Kidney epithelial cell (primary cell): ENCODE measurements at places on chromosomes 11 and 22. TPM values are rescaled to one million over a fixed set of nuclear protein-coding genes. Genes with fewer than 3 reads are reported as not detected.
A peak's percentile ranks its signal among the peaks of the same experiment; 100 is the strongest.

DNA sequence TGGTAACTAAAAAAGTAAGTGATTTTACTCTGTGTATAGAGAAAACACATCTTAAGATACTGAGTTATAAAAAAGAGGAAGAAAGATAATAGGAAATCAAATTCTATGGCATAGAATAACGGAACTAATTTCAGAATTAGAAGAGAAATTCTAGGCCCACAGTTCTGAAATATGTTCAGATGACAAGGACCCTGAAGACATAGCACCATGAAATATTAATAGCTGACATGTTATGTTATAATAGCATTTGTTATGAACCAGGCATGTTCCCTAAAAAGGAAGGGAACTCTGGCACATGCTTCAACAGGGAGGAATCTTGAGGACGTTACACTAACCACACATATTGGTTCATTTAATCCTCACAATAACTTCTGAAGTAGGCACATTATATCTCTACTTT lies 32.7 kb downstream of the PRDM10 start:
- DNase-seq = no peak

Gene DDX10
- total RNA-seq = 24.5 and 29.0 TPM in 2 replicates

DNA sequence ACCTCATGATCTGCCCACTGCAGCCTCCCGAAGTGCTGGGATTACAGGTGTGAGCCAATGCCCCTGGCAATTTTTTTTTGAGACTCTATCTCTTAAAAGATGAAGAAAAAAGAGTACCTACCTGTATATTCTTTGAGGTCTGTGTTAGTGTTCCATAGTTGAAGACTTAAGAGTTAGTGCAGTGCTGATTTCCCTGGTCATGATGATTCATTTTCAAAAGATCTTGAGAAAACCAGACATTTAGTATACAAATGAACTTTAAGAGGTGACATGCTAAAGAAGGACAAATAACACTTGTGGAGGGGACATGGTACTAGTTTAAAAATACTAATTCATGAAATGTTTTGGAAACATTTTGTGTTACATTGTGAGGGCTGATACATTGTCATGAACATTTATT lies 17.7 kb downstream of the CBL start:
- DNase-seq = peak; percentile 5

DNA sequence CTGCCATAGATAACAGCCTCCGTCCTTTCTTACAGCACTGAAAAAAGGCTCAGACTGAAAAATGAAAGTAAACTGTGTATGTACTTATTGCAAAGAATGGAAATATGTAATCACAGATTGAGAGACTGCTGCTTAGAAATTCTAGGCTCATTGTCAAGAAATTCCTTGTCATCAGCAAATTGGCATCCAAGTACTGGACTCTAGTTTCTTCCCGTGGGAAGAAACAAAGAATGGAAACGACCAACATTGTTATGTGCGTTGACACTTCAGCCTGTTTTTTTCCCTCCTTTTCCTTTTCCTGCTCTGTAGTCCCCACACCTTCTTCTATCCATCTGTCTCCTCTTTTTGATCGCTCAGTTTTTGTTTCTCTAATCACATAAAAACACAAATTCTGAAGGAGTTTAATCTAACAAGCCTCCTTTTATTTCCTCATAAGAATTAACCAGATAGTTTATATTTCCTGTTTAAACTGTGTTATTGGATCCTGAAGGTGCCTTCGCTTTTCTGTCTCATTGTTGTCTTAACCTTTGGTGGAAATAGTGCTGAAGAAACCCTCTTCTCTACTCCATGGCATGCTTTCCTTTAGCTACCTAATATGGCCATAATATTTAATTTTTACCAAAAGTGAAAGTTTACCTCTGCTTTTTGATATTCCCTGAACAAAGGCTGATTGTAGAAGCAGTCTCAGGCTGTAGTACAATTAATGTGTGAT lies 20.0 kb upstream of the CASP12 start:
- no peak for DNase-seq

- DNase-seq = no peak
Measured at GRCh38 chr11:130858215-130858614, 58.1 kb downstream of the SNX19 start.

- no peak for DNase-seq
Measured at GRCh38 chr11:70033711-70034070, 44.4 kb upstream of the ANO1 start.

GRCh38 chr11:35558513-35558912 lies 33.1 kb upstream of the PAMR1 start:
- no peak for DNase-seq

GRCh38 chr22:44382116-44383038 lies 69.6 kb upstream of the SHISAL1 start:
- DNase-seq = no peak

GRCh38 chr11:8386134-8386864 lies 122.6 kb upstream of the LMO1 start:
- DNase-seq = no peak

GRCh38 chr22:30386960-30387827 lies at the start of gene RNF215:
Gene RNF215, minus strand, starts transcription at chr22:30387411. Its CDS starts 98 bp downstream, at chr22:30387313.
- DNase-seq = no peak

GRCh38 chr11:116928845-116929244 lies 91.4 kb upstream of the APOA1 start:
- no peak for DNase-seq

DNA sequence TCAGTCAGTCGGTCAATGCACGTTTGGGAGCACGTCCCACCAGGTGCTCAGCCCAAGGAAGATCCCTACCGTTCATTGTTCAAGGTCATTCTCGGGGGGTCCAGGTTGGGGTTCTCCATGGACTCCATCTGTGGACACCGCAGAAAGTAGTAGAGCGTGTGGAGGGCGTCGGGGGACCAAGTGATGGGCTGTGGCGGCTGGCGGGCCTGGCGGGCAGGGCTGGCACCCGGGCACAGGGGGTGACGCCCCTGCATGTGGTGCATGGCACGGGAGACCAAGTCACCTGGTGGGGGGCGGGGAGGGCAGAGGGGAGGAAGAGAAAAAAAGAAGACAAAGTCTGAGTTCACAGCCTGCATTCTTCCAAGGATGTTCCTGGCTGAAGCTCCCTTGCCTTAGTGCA lies 91.8 kb downstream of the NAT10 start:
- DNase-seq = no peak

DNA sequence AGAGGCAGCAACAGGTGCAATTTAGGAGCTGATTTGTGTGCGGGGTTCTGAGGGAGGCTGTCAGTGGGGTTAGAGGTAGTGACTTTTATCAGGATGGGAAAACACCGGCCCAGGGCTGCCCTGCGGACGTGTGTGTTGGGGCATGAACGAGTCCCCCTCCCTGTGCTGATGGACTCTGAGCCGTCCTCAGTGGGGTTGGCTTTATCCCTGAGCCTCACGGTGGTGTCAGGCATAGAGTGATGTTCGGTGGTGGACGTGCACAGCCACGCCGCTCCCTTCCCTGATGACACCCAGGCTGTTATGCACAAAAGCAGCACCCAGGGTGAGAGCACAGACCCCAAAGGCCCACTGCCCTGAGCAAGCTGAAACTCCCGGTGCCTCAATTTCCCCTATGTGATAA lies 809.1 kb downstream of the BRD1 start:
- DNase-seq = no peak

DNA sequence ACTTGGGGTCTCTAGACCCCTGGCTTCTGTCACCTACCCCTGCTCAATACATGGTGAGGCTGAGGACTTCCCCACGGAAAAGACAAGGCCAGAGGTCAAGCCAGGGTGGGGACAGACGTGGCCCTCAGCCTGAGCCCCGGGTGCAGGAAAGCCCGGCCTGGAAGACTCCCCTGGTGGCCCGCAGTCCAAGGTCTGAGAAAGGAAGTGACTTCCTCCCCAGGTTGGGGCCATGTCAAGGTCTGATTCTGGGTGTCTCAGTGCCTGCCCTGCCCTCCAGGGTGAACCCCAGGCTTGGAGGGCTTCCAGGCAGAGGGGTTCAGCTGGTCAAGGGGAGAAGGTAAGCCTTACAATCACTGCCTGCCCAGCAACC lies 3.9 kb downstream of the CTSD start:
- no peak for DNase-seq

- DNase-seq = no peak
Measured at GRCh38 chr11:12770966-12771597, 96.9 kb downstream of the TEAD1 start.

DNA sequence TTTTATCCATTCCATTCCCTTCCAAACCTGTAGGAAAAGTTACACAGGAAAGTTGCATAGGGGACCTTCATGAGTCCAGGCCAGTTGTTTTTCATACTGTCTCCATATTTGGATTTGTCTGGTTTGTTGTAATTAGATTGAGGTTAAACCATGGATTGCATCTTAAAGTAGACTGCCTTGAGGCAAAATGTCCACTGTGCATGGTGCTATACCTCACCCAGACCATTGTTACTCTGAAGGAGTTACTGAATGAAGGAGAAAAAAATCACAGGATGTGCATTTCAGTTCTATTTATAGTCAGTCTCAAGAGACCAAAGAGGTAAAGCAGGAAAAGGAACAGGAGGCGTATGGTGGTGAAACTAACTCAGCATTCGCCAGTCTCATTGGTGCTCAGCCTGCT lies 29.6 kb upstream of the L3MBTL2 start:
- DNase-seq = no peak

Gene CRYBB3
- total RNA-seq = 0.82 TPM in 1 of 2 replicates, not detected in the other

DNA sequence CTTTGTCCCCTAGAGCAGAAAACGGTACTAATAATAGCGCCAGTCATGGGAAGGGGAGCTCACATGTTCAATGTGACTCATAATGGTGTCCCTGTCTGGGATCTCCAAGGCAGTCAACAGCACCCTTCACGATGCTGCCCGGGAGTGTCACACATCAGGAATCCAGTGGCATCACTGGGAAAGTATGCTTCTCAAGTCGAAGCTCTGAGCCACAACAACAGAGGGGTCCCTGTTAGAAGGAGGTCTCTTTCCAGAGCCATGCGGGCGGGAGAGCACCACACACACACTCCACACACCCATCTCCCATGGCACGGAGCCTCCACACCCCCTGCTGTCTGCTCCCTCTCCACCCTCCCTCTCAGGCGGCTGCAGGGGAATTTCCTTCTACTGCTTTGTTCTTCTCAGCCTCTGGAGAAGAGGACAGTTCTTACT lies 119.7 kb downstream of the ETS1 start:
- peak; percentile 100 for DNase-seq

GRCh38 chr11:134079317-134079716 lies 10.4 kb downstream of the JAM3 start:
- no peak for DNase-seq

Gene TRIM6
- 3.4 and 4.9 TPM in 2 replicates for total RNA-seq

DNA sequence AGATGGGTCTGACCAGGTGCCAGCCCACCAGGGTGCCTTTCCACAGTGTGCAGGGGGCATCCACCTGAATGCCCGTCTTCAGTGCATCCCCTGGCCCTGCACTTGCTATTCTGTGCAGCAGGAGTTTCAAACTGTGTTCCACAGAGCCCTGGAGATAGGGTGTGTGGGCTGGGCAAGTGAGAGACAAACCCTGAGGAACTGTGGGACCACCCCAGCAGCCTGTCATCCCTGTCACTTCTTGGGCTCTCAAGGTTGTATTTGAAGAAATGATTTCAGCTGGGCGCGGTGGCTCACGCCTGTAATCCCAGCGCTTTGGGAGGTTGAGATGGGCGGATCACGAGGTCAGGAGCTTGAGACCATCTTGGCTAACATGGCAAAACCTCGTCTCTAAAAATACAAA lies 6.4 kb upstream of the DGAT2 start:
- no peak for DNase-seq

GRCh38 chr22:48821346-48821690 lies 1006.4 kb downstream of the BRD1 start:
- no peak for DNase-seq

Gene SUSD2
- total RNA-seq = 0.17 and 0.62 TPM in 2 replicates

DNA sequence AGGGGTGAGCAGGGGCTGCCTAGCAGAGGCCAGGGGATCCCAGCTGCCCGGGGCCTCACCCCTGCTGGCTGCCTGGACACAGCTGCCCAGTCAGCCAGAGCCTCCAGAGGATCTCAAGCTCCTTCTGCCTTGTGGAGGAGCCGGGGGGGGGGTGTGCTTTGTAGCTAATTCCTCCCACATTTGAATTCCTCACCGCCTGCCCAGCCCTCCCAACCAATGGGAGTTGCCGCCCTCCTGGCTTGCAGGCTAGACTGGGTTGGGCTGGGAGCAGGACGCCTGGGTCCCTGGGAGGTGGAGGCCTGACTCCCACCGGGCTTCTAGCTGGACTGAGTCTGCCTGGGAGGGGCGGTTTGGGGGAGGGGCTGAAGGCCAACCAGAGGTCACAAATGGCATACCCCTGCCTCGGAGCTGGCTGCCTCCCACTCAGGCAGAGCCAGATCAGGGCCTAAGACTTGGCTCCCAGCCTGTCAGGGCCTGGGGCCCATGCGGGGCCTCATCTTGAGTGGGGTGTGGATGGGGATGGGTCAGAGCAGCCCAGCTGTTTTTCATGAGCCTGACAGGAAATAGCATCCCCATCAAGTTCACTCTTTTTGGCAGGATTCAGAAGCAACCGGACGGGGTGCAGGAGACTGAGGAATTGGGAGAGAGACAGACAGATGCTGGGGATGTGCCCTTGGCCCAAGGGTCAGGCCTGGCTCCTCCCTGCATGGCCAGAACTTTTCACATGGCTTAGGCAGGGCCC lies 29.2 kb upstream of the PDE2A start:
- no peak for DNase-seq

DNA sequence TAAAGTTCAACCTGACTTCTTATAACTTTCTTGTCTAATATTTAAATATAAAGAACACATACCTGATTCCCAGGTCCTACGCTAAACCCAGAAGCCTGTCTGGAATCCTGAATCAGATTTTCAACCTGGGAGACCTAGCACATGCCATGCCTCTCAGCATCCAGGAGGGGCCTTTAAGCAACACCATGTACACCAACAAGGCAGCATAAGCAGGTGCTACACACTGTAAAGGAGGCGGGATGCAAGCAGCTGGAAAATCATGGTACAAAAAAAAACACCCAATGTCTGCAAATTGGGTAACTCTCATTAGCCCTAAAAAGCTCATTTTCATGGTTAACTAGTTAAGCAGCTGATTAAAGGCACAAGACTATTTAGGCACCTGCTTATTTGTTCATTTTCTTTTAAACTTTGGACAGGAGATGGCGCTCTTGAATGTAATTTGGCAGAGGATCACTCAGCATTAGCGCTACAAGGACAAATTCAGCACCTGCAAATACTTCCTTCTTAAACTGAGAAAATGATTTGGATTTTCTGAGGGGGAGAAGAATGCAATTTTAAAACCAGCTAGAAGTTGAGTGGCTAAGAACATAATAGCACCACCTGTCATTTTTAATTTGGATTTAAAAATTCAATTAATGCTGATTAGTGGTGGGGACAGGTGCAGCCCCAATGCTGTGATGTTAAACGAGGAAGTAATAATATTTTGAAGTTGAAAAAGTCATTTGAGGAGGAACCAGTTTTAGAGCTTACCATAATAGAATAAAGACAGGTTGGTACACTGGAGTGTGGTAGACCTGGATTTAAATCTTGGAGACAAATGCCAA lies 104.0 kb downstream of the FAR1 start:
- peak; percentile 65 for DNase-seq

DNA sequence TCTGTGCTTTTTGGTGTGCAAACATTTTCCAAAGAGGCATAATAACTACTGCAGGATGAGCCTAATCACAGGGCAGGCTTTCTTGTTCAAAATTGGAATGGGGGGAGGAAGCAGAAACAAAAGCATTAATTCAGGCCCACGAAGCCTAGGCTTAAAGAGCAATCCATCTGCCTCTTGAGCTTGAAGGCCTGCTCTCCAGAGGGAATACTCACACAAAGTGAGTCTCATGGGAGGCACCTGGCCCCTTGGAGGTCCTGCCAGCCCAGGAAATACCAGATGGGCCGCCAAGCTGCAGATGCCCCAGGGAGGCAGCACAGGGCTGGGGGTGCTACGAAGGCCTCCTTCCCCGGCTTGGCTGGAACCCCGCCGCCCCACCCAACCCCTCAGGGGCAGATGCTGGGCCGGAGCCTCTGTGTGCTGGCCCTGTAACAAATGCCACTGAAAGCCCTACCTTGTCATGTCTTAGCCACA lies 39.3 kb upstream of the COMT start:
- no peak for DNase-seq
